Bronchial epithelial cell (primary cell): ENCODE measurements at places on chromosomes 6 and 20.

DNA sequence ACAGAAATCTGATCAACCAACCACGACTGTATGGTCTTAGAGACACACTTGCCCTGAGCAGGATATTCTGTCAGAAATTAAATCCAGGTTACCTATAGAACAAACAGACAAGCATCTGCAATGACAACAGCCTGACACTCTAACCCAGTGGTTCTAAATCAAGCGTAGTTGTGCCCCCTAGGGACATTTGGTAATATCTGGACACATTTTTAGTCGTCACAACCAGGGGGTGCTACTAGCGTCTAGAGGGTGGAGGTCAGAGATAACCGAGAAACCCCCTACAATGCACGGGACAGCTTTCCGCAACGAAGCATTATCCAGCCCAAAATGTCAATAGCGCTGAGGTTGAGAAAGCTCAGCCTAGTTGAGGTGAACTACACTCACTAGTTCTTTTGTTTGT lies 32.3 kb downstream of the ID4 start:
- DNase-seq = no peak

GRCh38 chr6:35794536-35795452 lies 2.3 kb downstream of the CLPS start:
- DNase-seq = no peak

GRCh38 chr20:62025832-62026563 lies 39.7 kb downstream of the TAF4 start:
- no peak for DNase-seq

- no peak for DNase-seq
These were observed 398.3 kb upstream of the ARID1B start for GRCh38 chr6:156378853-156379252.

GRCh38 chr6:151240036-151240685 lies 394 bp downstream of the AKAP12 start:
- no peak for DNase-seq

DNA sequence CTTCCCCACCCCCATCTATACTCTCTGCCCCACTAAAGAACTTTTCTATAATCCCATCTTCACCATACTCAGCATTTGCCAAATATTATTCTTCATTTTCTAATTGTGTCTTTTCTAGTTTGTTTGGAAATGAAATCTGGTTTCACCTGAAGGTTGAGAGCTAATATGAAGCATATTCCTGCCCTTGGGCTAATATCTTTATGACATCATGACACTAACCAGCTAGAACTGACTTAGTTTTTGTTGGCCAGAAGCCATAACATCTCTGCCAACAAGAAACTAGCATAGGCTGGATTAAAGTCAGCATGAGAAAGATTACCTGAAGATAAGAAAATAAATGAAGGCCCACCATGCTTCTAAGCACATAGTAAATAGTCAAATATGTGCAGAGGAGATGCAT lies 16.7 kb downstream of the UNC5CL start:
- DNase-seq = peak; percentile 90

GRCh38 chr6:165511807-165512206 lies 151.2 kb downstream of the PDE10A start:
- DNase-seq = no peak

GRCh38 chr6:168055696-168056489 lies 23.1 kb downstream of the FRMD1 start:
- DNase-seq = no peak

GRCh38 chr6:150028799-150029198 lies 3.5 kb upstream of the RAET1L start:
- no peak for DNase-seq

DNA sequence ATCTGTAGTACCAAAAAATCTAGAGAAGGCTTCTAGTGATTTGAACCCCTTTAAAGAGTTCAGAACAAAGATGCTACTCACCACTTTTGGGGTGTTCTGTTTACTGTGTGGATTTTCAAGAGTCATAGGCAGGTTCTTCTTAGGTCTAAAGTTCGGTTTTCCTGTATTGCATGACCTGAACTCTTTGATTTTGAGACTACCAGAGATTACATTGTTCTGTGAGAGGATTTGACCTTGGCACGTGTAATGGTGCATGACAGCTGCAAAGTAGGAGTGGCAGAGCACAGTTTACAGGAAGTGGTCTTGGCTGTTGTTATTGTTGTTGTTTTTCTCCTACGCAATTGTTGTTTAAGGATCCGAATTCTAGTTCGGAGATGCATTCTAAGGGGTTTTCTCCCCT lies 592.7 kb downstream of the EPHA7 start:
- DNase-seq = no peak

GRCh38 chr6:53956068-53956711 lies 155.1 kb upstream of the MLIP start:
- DNase-seq = peak; percentile 65

- peak; percentile 81 for DNase-seq
These were observed 59.9 kb downstream of the SULF2 start for GRCh38 chr20:47725248-47725973.

GRCh38 chr20:41196653-41197225 lies 59.4 kb downstream of the PLCG1 start:
- DNase-seq = no peak

GRCh38 chr20:57781901-57782300 lies 72.1 kb upstream of the PMEPA1 start:
- no peak for DNase-seq

GRCh38 chr6:41488433-41489119 lies 57.6 kb upstream of the FOXP4 start:
- DNase-seq = peak; percentile 45

DNA sequence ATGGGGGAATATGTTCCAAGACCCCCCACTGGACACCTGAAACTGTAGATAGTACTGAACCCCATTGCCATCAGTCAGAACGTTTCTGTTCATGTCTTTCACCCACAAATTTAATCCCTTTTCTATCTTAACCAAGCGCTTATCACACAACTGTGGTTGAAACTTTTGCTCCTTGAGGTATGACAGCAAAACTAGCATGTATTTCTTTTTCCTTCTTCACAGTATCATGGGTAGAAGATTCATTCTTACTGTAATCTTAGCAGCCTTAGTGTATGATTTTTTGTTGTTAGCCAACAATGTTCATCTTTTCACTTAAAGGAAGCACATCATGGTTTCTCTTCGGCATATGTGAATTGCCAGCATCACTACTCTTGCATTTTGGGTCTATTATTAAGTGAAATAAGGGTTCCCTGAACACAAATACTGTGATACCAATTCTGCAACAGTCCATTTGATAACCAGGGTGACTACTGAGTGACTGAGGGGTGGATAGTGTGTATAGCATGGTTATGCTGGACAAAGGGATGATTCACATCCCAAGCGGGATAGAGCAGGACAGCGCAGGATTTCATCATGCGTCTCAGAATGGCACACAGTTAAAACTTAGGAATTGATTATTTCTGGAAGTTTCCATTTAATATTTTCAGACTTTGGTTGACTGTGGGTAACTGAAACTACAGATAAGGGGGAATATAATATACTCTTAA lies 41.8 kb downstream of the KCNS1 start:
- DNase-seq = peak; percentile 87

- DNase-seq = no peak
These were observed 3.7 kb downstream of the TFAP2D start for GRCh38 chr6:50716899-50717509.

DNA sequence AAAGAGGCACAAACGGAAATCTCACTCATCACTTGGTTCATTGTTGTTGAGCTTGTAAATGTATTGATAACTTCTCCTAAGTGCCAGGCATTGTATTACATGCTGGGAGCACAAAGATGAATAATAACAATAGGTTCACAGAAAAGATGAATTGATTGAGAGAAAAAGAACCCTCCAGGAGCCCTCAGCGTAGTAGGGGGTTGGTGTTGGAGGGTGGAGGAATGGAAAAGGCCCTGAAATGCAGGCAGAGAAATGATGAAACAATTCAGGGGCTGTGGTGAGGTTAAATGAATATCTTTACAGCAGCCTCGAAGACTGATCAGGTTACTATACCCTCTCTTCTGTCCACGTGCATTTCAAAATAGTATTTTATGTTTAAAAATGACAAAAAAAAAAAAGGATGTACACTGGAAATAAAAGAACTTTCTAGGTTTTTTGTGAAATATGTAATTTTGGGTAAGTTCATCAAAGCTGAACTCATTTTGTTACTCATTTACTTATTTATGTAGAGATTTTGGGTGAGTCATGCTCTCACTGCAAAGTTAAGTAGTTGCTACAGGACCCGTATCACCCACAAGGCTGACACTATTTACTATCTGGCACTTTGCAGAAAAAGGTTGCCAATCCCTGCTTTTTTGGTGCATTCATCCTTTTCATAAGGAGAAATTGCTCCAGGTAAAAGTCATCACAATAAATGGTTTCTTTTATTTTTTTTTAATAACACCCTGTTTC lies 277.3 kb downstream of the ZNF217 start:
- no peak for DNase-seq

DNA sequence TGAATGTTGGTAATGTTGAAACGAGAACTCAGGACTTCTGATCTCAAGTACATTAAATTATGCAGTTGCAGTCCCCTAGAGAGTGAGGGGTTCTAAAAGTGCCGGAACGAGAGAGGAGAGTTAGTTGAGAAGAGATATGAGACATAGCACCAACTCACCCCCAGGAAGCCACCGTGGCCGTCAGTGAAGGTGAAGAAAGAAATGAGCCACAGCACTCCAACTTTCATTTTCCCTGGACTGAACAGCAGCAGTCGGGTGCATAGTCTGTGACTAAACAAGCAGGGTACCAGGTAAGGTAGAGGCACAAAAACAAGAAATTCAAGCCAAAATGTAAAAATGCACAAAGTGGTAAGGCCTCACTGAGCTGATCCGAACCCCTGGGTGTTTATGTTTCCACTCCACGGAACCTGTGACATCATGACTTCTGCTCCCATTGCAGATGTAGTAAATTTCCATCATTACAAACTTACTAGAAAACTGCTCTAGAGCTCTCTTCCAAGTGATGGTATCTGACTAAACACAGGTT lies 13.2 kb downstream of the ADGRF1 start:
- no peak for DNase-seq

DNA sequence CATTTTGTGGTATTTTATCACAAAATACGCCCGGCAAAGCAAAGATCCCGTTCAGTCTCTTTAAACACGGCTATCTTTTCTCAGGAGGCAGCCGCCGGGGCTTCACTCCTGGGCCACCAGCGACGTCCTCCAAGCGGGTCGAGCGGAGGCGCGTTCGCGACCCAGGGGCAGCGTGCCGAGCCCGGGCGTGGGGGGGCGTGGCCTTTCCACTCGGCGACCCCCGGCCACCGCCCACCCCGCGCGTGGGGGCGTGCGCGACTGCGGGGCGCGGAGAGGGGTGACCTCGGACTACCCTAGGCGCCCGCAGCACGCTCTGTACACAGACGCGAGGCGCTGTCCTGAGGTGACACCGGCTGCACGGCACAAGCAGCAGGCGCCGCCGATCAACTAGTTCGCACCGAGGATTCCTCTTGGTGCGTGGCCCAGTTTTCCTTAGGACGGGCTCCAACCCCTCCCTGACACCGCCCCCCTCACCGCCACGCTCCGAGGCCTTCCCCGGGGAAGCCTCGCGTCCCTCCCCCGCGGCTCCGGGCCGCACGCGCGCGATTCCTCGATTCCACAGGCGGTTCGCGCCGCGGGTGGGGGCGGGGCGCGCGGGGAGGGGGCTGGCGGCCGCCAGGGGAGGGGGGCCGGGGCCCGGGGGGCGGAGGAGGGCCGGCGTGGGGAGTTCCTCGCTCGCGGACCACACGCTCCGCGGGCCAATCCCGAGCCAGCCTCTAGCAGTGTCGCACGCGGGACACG lies 1.1 kb upstream of the JARID2 start:
- peak; percentile 38 for DNase-seq

DNA sequence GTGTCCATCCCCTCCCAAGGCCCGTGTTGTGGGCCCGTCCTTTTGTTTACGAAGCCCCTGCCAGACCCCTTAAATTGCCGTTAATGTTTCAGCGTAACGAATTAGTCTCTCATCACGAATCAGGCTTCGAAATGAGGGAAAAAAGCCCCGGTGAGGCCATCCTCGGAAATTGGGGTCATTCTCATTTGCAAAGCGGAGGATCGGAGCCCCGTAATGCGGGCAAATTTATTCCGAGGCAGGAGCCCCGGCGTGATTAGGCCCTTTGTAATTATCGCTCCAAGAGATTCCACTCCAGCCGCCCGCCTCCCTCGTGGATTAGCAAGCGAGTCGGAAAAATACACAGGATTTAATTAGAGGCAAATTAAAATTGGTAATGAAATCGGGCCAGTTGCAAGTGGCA lies 44.9 kb upstream of the MDFI start:
- DNase-seq = no peak

DNA sequence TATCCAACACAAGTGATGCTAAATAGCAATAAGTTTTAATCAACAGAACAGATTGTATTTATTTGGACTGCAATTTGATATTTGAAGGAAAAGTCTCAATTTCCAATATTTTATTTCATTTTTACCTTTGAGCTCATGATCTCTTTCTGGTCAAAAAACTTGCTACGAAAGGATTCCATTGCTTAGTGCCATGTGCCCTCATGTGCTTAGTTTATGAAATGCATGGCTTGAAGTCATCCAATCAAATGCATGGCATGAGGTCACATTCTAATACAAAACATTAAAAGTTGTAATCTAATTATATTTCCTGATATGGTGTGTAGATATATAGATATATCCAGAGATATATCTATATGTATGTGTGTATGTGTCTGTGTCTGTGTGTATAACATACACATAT lies 321.2 kb upstream of the ADGRB3 start:
- peak; percentile 20 for DNase-seq

- no peak for DNase-seq
These were observed 41.0 kb downstream of the AKIRIN2 start for GRCh38 chr6:87661016-87661415.

- peak; percentile 90 for DNase-seq
These were observed 67.8 kb upstream of the RALGAPA2 start for GRCh38 chr20:20780127-20780824.

GRCh38 chr20:21520702-21521595 lies 7.1 kb upstream of the NKX2-2 start:
- DNase-seq = peak; percentile 31

DNA sequence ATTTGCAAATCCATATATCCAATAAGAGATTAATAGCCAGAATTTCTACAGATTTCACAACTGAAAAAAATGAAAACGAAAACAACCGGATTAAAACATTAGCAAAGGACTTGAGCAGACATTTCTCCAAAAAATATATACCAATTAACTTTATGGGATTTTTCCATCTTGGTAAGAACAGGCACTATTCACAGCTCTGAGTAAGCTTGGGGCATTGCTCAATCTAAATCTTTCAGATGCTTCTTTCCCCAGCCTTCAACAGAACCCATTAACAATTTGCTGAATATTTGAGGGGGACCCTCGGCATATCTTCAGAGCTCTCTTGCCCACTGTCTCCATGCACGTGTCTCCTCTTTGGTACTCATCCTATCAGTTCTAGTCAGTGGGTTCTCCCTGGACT lies 111.7 kb upstream of the CD93 start:
- peak; percentile 22 for DNase-seq

GRCh38 chr6:91081452-91082067 lies 494.7 kb upstream of the MAP3K7 start:
- peak; percentile 47 for DNase-seq

GRCh38 chr6:4973982-4974745 lies 29.7 kb downstream of the RPP40 start:
- DNase-seq = no peak

GRCh38 chr20:32674362-32674789 lies 635 bp upstream of the C20orf203 start:
- peak; percentile 58 for DNase-seq
